ENCODE measurements at places on chromosomes 4 and X.

DNA sequence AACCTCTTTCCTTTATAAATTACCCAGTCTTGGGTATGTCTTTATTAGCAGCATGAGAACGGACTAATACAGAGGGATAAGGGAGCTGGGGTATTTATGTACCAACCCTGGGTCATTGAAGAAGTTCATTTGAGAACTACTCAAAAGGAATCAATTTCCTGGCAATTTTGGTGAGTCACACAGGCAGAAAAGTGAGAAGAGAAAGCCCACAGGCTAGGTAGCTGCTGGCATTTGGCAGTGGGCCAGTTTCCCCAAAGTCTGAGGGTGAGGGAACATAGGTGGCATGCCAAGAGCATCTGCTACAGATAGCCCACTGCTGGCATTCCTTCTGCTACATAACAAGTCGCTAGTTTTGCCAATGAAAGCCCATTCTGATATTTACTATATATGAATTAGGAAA, 411.2 kb downstream of the MID1IP1 start:
- no peak for DNase-seq

- DNase-seq = no peak
These were observed 57.4 kb downstream of the CCSER1 start for GRCh38 chr4:90184560-90184959.

- no peak for DNase-seq
These were observed 18.2 kb downstream of the ANKRD50 start for GRCh38 chr4:124694306-124694705.

DNA sequence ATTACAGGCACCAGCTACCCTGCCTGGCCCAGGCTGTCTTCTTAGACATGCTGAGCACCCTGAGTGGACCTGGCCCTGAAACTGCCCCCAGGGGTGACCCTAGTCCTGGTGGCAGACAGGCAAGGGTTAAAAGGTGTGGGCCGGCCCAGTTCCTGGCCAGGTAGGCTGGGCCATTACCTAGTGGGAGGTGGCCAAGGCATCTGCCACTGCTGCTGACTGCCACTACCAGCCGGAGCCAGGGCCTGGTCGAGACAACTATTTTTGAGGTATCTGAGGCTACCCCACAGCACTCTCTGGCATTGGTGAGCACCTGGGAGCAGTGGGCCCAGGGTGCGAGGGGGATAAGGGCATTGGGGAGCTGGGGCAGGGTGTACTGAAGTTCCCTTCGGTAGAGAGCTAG, at the start of gene CCDC120:
CCDC120 (plus strand) TSS at position 206 of the 400 bp plus-strand sequence. CDS start 3,043 bp downstream, outside the sequence.
- DNase-seq = no peak

- DNase-seq = no peak
These were observed 40.5 kb downstream of the MED14 start for GRCh38 chrX:40694802-40695201.

DNA sequence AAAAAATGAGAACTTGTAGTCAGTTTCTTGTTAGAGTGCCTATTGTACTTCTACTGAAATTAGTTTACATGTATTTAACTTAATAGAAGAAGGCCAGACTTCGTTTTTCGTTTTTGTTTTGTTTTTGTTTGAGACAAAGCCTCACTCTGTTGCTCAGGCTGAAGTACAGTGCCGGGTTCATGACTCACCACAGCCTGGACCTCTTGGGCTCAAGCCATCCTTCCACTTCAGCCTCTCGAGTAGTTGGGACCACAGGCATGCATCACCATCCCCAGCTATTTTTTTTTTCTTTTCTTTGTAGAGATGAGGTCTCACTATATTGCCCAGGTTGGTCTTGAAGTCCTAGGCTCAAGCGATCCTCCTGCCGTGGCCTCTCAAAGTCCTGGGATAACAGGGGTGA, 793.9 kb downstream of the ADGRL3 start:
- DNase-seq = no peak

DNA sequence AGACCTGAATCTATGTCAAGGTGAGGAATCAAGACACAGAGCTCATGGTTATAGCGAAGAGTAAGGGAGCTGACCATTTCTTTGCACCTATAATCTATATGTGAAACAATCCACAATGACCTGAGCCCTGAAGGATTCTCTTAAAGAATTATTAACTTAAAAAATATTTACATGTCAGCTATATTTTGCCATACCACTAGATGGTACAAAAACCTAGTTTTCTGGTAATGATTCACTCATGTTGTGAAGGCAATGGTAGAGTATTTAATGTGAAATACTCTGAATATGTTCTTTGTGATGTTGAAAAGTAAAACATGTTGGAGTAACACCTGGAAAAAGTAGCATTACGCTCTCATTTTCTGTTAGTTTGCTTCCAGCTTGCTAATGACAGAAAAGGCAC, 40.0 kb downstream of the VGLL1 start:
- no peak for DNase-seq

DNA sequence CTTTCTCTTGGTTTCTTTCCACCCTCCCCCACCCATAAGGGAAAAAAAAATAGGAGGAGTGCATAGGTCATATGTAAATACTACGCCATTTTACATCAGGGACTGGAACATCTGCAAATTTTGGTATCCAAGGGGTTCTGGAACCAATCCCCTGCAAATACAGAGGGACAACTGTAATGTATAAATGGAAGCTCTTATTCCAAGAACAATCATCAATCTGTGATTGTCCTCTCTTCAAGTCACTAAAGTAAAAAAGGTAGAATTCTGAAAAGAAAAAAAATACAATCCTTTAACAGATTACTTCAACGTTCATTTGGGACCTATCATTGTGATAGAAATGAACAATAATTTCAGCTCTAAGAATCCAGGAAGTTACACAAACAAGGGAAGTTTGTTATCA, 13.6 kb downstream of the PPA2 start:
- no peak for DNase-seq

DNA sequence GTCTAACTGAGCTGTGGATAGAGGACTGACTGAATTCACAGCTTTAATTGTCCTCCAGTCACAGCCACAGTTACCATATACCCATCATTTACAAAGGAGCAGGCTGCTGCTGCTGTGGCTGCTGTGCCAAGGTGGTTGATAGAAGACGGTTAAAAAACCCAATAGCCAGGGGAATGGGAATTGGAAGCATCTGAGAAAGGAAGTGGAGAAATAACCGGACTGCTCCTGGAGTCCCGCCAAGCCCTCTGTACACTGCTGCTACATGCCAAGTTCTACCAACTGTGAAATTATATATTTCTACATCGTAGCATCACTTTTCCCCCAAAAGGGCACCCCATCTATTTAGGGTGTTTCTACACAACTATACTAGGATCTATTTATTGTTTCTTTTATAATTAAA, 279.7 kb upstream of the ARX start:
- DNase-seq = no peak

DNA sequence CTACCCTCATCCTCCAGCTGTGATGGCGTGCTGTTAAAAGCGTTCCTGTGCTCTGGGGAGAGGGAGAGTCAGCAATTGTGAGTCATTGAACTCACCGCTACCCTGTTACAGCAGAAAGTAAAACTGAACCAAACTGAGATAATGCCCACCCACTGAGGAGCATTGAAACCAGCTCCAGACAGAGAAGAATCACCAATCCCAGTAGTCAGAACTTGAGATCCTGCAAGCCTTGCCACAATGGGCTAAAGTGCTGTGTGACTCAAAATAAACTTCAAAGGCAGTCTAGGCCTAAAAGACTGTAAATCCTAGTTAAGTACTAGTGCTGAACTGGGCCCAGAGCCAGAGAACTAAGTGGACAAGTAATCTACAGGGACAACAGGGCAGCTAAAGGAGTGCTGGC, 1394.2 kb upstream of the DIAPH2 start:
- no peak for DNase-seq

GRCh38 chr4:110682311-110682710, 59.4 kb upstream of the PITX2 start:
- DNase-seq = no peak

DNA sequence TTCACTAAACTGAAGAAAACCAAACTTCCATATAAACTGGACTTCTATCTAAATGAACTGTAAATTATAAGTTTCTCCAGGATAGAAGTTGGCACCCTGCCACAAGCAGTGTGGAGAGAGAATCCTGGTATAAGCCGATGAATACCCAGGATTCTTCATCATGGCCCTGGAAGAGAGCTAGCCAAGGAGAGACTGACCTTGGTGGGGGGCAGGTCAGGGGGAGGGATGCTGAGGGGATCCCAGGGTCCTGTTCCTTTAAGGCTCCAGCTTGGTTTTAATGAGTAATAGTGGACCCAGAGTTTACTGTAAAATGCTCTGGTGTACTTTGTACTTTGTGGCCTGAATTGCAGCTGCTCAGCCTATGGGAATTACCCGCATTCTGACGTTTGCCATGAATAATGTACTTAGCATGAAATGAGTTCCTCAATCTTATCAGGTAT, 16.9 kb downstream of the RASSF6 start:
- no peak for DNase-seq

- DNase-seq = no peak
These were observed 38.5 kb upstream of the ETDA start for GRCh38 chrX:135213200-135213844.

- no peak for DNase-seq
These were observed 63.7 kb upstream of the VEGFC start for GRCh38 chr4:176856421-176856820.

- no peak for DNase-seq
These were observed 25.5 kb downstream of the INTS12 start for GRCh38 chr4:105683038-105683437.

- no peak for DNase-seq
These were observed 142.2 kb downstream of the HS3ST1 start for GRCh38 chr4:11286533-11286932.

DNA sequence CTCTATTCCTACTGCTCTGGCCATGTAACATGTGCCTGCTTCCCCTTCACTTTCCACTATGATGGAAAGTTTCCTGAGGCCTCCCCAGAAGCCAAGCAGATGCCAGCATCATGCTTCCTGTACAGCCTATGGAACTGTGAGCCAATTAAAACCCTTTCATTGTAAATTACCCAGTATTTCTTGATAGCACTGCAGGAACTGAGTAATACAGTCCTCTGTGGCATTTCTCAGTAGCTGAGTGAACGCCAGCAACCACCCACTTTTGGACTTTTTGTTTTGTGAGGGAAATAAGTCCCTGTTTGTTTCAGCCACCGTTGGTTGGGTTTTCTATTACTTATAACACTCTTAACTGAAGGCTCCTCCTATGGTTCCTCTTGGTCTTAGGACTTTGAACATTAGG, 104.1 kb downstream of the C4orf51 start:
- DNase-seq = no peak

- no peak for DNase-seq
These were observed 79.1 kb downstream of the NYX start for GRCh38 chrX:41526271-41526670.
